ENCODE measurements at places on chromosomes 13 and 19.

DNA sequence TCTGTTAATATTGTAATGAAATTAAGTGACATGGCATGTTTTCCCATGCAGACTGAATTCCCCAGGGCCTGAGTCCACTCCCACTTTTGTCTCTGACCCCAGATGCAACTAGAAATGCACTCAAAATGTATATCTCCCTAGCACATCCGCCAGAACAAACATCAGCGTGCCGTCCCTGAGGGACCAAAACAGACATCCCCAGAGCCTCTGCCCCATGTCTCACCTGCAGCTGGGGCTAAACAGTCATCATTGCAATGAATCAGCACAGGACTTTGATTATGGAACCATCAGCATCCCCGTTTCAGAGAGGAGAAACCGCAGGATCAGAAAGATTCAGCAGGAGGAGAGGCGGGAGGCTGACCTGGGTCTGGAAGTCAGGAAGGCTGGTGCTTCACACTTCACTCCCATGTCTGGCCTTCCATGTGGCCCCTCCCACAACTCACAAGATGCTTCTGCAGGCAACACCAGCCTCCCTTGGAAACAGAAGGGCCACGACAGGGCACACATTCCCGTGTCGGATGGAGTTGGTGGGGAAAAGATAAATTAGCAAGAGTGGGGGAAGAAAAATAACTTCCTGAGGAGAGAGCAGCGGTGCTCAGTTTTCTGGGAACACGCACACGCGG, 130.6 kb upstream of the VSTM2B start:
- no peak for DNase-seq

DNA sequence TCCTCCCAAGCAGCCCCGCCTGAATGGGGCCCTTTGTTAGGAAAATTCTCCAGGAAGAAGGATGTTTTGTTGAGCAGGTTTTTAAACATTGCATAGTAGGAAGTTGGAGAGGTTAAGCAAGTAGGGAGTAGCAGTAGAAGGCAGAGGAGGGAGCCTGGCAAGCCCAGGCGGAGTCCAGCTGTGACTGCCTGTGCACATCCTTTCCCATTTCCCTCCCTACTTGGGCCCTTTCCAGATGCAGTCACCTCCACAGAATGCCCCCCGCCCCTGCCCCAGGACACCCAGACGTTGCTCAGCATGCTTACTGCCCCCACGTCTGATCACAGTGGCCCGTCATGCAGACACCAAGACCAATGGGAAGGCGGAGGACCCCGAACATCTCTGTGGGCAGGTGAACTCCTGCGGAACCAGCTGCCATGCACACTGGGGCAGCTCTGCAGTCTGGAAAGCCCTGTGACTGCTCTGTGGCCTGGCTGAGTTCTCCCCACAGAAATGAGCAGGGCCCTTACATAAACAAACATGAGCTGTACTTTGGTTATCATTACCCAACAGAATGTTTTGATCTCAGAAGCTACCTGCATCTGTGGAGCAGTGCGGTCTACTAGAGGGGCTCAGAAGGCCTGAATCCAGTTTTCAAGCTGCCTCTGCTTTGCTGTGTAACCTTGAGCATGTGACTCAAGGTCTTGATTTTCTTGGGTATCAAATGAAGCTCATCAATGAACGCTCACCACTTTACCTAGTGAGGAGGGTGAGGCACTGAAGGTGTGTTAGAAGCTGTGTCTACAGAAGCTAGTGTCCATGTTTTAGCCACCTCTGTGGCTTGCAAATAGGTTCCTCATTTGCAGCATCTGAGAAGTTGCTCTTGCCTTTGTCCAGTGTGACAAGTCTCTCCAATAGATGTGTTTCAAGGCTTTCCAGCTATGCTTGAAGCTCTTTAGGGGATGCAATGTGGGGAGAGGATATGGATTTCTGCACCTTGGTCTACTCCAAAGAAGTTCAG, 84.2 kb downstream of the TNFRSF19 start:
- no peak for DNase-seq

- no peak for DNase-seq
Observed at GRCh38 chr13:73321043-73321442, 262.2 kb downstream of the KLF5 start.

DNA sequence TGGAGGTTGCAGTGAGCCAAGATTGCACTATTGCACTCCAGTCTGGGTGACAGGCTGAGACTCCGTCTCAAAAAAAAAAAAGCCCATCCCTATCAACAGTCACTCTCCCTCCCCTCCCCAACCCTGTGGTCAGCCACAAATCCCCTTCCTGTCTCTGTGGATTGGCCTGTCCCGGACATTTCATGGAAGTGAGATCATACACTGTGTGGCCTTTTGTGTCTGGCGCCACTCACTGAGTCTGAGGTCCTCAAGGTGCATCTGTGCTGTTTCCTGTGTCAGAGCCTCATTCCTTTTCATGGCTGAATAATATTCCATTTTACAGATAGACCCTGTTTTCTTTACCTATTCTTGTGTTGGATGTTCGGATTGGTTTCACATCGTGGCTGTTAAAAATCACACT, 149.5 kb downstream of the PTPRS start:
- DNase-seq: no peak

DNA sequence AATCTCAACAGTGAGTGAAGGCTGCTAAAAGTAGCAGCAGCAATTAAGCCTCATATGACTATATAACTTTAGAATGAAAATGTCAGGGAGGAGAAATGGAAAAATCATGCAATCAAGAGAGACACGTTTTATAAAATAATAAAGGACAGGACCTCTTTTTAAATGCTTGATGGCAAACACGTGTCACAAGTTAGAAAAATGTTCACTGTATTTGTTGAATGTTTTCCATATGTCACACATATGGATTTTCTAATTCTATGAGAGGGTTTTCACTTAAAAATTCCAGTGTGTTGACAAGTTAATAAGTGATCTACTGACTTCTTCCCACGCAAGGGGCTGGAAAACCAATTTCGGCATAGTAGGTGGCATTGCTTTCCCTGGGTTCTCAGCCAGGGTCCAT, 27.7 kb upstream of the KCTD12 start:
- no peak for DNase-seq

DNA sequence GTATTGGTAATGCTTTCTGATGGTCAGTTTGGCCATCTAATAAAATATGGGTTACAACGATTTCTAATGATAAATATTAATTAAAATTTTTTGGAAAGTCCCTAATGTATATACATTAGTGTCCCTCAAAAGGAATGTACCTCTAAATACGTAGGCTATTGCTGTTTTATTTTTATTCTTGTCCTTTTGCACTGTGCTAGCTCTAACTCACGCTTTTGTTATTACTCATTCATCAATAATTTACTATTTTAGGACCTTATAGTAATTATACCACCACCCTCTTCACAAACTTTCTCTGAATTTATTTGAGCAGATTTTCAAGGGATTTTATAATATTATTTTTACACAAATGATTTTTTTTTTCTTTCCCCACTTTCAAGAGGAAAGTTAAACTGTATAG, 795.9 kb upstream of the PCDH9 start:
- no peak for DNase-seq

DNA sequence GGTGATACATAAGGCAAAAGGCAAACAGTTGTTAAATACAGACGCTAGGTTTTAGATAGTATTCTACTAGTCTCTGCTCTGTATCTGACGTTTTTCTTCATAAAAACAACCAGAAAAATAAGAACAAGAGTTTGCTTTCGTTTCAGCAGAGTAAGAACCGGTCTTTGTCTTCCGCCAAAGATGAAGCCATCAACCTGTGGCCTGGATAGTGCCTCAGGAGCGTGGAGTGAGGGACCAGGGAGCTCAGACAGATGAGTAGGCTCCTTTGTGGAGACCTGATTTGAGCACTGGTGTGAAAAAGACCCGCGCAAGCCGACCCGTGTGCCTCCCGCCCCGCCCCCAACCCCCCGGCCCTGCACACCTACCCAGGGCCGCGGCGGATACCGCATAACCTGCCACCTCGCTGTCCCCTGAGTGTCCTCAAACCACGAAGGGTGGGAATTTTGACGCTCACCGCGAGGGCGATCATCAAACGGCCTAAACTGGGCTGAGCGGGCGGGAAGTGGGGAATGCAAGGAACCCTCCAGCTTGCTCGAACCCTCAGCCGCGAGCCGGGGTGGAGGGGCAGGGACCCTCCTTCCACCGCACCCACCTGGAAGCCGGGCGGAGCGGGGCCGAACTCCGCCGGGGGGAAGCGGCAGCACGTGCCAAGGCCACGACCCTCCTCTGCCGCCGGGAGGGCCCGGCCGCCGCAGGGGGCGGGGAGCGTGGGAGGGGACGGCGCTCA, 866 bp upstream of the LMO7 start:
- no peak for DNase-seq

DNA sequence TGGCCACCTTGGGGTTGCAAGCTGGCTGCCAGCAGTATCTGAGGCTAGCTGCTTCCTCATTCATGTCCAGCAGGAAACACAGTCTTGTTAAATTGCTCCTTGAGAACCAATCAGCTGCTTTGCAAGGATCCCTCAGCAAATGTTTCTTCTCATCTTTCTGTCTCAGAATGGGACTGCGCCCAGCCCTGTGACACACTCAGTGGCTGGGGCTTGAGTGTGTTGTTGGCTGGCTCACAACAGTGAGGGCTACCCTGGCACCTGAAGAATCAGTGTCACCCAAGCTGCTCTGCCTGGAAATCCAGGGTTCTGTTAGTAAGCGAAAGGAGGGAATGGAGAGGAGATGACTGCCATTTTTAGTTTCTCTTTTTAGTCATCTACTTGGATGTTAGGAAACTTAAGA, 317.2 kb downstream of the DCT start:
- DNase-seq: no peak

DNA sequence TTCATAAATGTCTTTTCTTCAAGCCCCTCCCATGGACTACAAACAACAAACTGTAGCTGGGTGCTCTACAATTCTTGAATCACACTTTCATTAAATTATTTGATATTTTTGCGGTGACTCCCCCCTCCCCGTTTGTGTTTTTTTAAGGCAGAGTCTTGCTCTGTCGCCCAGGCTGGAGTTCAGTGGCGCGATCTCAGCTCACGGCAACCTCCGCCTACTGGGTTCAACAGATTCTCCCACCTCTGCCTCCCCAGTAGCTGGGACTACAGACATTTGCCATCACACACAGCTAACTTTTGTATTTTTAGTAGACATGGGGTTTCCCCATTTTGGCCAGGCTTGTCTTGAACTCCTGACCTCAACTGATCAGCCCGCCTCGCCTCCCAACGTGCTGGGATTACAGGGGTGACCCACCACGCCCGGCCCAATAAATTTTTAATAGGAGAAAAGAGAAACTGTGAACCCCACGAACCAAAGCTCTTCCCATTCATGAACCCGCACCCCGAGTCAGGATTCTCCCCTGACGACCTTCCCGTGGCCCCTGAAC, 703 bp downstream of the ZNF506 start:
- DNase-seq: peak; percentile 3

GRCh38 chr13:27296496-27296895, 25.9 kb downstream of the RASL11A start:
- no peak for DNase-seq

GRCh38 chr19:52172347-52172746, 926 bp upstream of the ZNF836 start:
- no peak for DNase-seq

GRCh38 chr19:52522551-52522950, 4.9 kb upstream of the ZNF808 start:
- no peak for DNase-seq

- peak; percentile 88 for DNase-seq
Observed at GRCh38 chr13:114099191-114099590, 33.2 kb downstream of the RASA3 start.

DNA sequence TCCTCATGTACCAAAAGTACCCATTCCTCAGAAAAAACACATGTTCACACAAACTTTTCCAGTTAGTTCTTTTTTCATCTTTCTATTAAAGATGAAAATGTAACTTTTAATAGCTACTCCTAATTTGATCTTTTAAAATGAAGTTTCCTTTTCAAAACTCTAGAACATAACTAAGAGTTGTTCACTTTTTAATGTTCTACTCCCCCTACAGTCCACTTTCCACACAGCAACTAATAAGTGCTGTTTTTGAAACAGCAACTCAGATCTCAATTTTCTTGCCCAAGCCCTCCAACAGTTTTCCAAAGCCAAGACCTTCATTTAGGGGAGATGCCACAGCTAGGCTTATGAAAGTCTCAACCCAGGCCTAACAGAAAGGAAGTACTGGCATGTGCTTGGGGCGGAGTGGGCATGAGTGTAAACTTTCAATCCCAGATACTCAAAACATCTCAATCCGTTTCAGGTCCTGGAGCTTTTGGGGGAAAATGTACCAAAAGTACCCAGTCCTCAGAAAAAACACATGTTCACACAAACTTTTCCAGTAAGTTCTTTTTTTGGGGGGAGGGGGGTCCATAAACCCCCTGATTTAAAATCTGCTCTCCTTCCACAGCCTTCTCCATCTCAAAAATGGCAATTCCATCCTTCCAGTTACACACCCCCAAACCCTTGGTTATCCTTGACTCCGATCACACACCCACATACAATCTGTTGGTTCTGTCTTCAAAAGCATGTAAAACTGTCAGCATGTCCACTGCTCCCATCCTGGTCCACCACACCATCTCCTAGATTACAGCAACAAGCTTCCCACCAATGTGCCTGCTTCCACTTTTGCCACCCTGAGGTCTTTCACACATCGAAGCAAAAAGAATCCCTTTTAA, 2.0 kb downstream of the FBL start:
- DNase-seq: peak; percentile 75

DNA sequence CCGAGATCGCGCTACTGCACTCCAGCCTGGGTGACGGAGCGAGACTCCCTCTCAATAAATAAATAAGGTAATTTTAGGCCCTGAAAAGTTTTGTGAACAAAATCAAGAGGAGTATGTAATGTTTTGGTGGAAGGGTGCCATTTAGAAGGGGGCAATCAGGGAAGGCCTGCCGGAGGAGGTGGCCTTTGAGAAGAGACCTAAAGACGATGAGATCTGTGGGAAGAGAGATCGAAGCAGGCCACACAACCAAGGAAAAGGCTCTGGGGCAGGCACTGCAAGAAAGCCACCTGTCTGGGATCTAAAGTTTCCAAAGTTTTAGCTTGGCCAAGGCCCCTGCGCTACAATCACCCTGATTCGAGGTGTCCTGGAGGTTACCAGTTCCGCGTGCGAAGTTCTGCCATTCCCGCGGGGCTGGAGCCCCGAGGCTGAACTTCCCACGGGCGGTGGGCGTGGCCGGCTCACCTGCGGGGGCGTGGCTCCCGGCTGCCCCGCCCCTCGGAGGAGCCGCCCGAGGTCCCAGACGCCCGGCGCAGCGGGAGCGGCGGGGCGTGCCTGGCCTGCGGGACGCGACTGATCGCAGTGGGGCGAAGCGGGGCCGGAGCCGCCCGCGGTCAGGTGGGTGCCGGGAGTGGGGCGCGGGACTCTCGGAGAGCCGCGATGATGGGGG, at the start of gene KLC3:
Gene KLC3 (plus strand): TSS at position 519 of the 667 bp plus-strand sequence. CDS start 4,792 bp downstream, outside the sequence.
- DNase-seq: peak; percentile 10

- no peak for DNase-seq
Observed at GRCh38 chr13:111219280-111219679, 101.2 kb upstream of the TEX29 start.

DNA sequence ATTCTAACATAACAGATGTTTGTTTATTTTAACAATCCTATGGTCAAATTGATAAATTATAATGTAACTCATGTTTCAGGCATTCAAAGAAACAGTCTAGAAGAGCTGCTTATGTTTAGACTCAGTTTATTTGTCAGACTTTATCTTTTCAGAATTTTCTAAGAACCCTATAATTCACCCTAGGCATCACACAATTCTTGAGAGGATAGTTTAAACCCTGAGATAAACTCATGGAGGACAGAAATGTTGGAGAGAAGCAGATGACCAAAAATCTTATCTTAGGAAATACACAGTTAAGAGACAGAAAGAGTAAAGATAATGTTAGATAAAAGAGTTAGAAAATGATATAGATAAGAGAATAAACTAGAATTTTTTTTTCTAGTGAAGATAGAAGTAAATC, 1185.7 kb upstream of the SLC10A2 start:
- DNase-seq: no peak

Data from suppressor macrophage treated with lipopolysaccharide for 1 hour (primary cell).